ENCODE measurements at places on chromosomes 2 and 18.

GRCh38 chr2:219125886-219126270 lies 34.7 kb downstream of the NHEJ1 start:
- DNase-seq, result no peak

DNA sequence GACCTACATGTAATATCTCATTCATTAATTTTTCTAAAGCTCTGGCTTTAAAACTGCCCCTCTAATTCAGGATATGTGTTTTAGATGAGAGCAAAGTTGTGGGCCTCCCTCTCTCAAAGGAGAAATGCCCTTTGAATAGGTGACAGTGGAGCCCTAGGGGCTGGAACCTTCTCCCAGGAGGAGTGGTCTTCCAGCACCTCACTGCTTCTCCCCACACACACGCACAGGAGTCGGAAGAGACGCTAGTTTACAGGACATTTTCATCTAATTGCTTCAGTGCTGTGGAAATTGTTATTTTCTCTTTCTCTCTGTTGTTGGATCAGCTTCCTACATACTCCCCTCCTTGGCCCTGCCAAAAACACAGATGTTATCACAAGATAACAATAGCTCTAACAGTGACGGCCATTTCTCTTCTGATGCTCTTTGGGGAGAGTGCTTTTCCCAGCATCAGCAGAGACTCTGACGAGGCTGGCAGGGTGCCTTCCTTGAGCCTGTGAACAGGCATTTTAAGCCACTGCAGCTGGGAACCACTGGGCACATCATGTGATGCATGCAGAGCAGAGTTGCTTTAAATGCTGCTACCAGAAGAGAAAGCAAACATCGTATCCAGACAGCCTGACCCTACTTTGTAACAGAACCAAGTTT lies 209.4 kb upstream of the SP5 start:
- no peak for DNase-seq

- no peak for DNase-seq
Measured at GRCh38 chr2:129806990-129807389, 172.5 kb upstream of the RAB6C start.

- no peak for DNase-seq
Measured at GRCh38 chr2:54480025-54480424, 23.9 kb downstream of the SPTBN1 start.

- DNase-seq, result no peak
Measured at GRCh38 chr2:222673273-222673672, 1.8 kb downstream of the MOGAT1 start.

GRCh38 chr2:204108781-204109295 lies 172.3 kb downstream of the ICOS start:
- DNase-seq, result no peak

GRCh38 chr18:61939046-61939674 lies 46.4 kb upstream of the RNF152 start:
- no peak for DNase-seq

DNA sequence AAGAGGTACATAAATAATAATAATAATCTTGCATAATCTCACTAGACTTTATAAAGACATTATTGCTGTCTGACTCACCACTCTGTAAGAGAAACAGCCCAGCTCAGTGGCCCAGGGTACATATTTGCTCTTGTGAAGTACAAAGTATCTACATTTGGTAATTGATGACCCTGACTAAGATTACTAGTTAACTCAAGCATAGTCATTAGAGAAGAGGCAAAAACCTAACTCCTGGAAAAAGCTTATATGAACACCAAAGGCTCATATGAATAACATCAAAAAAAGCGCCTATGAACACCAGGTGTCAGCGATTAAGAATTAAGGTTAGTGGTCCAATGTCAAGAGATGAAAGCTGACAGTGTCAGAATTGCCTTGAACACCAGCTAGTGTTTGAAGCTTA lies 38.4 kb downstream of the RAD51AP2 start:
- DNase-seq, result no peak

- DNase-seq, result no peak
Measured at GRCh38 chr18:35005963-35006577, 35.1 kb upstream of the MAPRE2 start.

GRCh38 chr2:232860593-232861241 lies 9.3 kb upstream of the SNORC start:
- DNase-seq, result no peak

DNA sequence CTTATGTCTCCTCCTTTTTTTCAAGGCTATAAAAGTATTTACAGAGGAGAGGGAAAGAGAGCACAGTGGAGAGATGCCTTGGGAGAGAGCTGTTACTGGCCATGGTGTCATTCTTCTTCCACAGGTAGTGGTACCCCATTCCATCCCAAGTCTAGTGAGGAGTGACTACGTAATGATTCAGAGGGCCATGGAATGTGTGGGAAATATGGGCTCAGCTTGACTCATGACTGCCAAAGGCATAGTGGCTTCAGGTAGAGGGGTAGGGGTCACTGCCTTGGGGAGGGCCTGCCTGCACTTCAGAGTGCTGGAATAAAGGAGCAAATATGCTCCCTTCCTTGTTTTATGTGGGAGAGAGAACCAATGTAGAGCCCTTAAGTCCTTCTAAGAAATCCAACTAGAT lies 620.6 kb downstream of the IRS1 start:
- DNase-seq, result no peak

All from activated CD8-positive, alpha-beta memory T cell treated with anti-CD3 and anti-CD28 coated beads for 1 hour (primary cell).